ENCODE measurements at places on chromosomes 5 and 9.

DNA sequence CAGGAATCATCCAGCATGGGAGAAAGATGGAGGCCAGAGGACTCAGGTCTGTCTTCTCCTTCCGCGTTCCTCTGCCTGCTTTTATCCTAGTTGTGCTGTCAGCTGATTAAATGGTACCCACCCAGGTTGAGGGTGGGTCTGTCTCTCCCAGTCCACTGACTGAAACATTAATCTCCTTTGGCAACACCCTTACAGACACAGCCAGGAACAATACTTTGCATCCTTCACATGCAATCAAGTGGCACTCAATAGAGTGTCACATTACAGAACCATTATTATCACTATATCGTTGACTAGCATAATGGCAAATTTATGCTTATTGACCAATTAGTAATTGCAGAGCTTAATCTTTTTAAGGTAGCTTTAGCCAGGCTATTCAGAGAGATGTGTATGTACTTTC, 64.8 kb downstream of the UNC13B start:
- no peak for DNase-seq

DNA sequence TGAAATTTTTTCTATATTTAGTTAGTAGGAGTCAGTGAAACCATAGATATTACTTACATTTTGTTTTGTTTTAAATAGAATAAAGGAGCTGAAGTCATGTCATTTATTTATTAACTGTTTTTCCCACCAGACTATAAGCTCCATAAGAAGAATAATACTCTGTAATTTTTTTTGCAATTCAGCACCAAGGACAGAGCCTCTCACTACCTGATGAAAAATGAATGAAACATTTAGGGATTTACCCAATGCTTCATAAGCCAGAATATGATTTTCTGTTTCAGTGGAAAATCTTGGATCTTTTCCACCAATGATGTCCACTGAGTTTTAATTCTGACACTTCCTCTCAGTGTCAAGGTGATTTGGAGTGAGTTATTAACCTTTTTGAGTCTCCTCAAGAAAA, 624.9 kb upstream of the GRAMD2B start:
- no peak for DNase-seq

- no peak for DNase-seq
These were observed 6.9 kb downstream of the KCTD16 start for GRCh38 chr5:144177548-144177947.

GRCh38 chr5:153079396-153079795, 411.1 kb upstream of the GRIA1 start:
- DNase-seq: no peak

- no peak for DNase-seq
These were observed 45.0 kb downstream of the NEURL1B start for GRCh38 chr5:172686111-172686510.
